ENCODE measurements at places on chromosomes 2 and 18. TPM values are rescaled to one million over a fixed set of nuclear protein-coding genes. Genes with fewer than 3 reads are reported as not detected.

- no peaks in the 10 kb centered on the region for H3K27me3 ChIP-seq
- no peaks in the 10 kb centered on the region for H3K36me3 ChIP-seq
- H3K27ac ChIP-seq = peak overlapping the region; percentile 79
- H3K4me3 ChIP-seq = peak overlapping the region; percentile 4
Measured at GRCh38 chr18:45777393-45777792, 48.1 kb upstream of the SIGLEC15 start.

DNA sequence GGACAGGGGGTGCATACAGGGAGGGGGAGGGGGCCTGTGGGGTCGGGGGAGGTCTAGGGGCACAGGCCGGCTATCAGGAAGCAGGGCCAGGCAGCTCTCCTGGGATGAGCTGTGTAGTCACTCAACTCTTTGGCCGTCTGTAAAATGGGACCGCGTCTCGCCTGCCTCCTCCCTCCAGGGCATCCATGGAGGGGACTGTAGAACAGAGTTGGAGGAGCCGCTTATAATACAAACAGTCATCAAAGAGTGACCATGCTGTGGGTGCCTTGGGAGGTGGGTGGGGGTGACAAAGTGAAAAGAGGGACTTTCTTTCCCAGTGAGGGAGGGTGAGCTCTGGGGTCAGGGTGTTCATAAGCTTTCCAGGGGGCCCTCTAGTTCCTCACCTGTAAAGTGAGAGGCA lies 169.6 kb upstream of the HAAO start:
- H3K36me3 ChIP-seq = no peaks in the 10 kb centered on the region
- DNase-seq = no peak
- no peak overlapping the region for H3K4me3 ChIP-seq

GRCh38 chr18:68431111-68431921 lies 283.6 kb downstream of the TMX3 start:
- no peaks in the 10 kb centered on the region for H3K27me3 ChIP-seq
- H3K36me3 ChIP-seq = no peaks in the 10 kb centered on the region
- H3K27ac ChIP-seq = peak overlapping the region; percentile 28

Gene SLC4A5
- total RNA-seq = 0.38 TPM

GRCh38 chr2:239814116-239814860 lies 210.9 kb downstream of the NDUFA10 start:
- H3K36me3 ChIP-seq = no peaks in the 10 kb centered on the region
- H3K4me3 ChIP-seq = no peak overlapping the region
- H3K27ac ChIP-seq = no peak overlapping the region
- DNase-seq = peak; percentile 21
- peaks cover 10% of the 10 kb centered on the region for H3K27me3 ChIP-seq

Gene ANKRD30B
- not detected for total RNA-seq

GRCh38 chr18:23757437-23757733 lies 68.1 kb downstream of the LAMA3 start:
- DNase-seq = no peak
- no peak overlapping the region for H3K4me3 ChIP-seq
- no peak overlapping the region for H3K27ac ChIP-seq
- H3K36me3 ChIP-seq = no peaks in the 10 kb centered on the region

DNA sequence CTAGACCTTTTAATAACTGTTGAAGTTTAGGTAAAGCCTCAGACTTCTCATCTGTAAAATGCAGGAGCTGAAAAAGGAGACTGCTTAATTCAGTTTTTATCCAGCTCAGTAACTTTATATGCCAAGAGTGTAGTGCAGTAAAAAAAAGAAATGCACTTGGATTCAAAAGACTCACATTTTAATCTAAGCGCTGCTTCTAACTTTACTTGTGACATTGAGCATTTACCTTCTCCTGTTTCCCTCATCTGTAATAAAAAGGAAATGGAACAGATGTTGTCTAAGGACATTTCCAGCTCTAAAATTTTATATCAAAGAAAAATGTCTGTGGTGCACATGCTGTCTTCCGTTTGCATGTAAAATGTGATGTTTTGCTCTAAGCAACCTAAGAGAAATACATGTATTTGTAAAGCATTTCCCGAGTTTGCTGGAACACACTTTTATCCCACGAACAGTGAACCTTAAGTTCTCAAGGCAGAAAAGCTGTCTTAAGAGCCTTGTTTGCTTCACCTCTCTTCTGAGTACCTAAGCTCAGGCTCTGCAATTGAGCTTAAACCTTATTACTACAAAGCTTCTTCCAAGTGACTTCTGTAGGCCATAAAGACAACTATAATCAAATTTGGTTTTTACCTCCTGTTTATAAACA lies 24.2 kb upstream of the TANK start:
- H3K36me3 ChIP-seq = no peaks in the 10 kb centered on the region
- H3K4me3 ChIP-seq = no peak overlapping the region
- H3K27ac ChIP-seq = no peak overlapping the region
- H3K27me3 ChIP-seq = no peaks in the 10 kb centered on the region

GRCh38 chr18:35231052-35231451 lies 9.8 kb upstream of the ZNF397 start:
- peak overlapping the region; percentile 66 for H3K4me3 ChIP-seq
- no peaks in the 10 kb centered on the region for H3K4me1 ChIP-seq
- H3K27ac ChIP-seq = no peak overlapping the region
- no peaks in the 10 kb centered on the region for H3K27me3 ChIP-seq

DNA sequence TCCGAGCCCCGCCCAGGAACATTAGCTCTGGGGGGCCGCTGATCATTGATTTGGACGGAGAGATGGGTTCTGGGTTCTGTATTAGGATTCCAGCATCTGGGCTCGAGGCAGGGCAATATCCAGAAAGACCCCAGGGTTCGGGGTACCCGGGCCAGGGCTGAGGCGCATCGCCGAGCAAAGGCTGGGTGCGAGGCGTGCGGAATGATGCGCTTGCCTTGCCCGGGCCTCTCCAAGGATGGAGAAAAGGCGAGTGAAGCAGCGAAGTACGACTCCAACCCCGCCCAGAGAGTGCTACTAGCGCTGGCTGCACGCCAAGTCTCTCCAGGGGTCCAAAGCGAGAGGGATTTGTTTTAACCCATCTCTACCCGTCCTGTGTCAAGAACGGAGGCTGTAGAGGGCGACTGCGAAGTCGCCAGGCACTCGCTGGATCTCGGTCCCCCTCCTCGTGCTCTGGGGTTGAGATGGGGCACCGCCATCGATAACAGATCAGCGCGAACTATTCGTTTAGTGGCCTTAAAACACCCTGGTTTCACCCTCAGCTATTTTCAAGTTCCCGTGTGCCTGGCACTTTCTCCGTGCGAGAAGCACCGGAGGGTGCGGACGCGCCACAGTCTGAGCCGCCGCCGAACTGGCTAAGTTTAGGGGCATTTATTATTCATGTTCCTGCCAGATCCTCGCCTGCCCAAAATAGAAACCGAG lies 1.9 kb downstream of the ADCYAP1 start:
- no peaks in the 10 kb centered on the region for H3K4me1 ChIP-seq
- peaks cover 75% of the 10 kb centered on the region for H3K27me3 ChIP-seq
- no peaks in the 10 kb centered on the region for H3K36me3 ChIP-seq
- no peak overlapping the region for H3K4me3 ChIP-seq

DNA sequence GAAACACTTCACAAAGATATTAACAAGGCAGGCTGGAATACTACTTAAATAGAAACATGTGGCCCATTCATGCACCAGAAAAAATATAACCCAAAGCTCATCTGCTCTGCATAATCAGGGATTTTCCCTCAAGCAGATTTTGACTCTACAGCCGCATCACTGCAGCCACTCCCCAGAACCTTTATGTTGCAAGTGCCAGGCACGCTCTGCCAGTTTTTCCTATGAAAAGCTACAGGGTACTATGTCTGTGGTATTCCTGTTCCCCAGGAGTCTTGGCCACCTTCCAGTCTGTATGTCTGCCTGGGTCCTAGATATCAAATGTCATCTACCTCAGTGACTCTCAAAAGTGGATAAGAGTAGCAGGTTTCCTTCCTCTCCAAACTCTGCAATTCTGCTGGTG lies 3.8 kb downstream of the COA5 start:
- H3K4me3 ChIP-seq = no peak overlapping the region
- peaks cover 12% of the 10 kb centered on the region for H3K4me1 ChIP-seq
- no peak for DNase-seq
- no peaks in the 10 kb centered on the region for H3K27me3 ChIP-seq
- peaks cover 32% of the 10 kb centered on the region for H3K36me3 ChIP-seq
- no peak overlapping the region for H3K27ac ChIP-seq

Gene GPR75
- 2.1 TPM for total RNA-seq

DNA sequence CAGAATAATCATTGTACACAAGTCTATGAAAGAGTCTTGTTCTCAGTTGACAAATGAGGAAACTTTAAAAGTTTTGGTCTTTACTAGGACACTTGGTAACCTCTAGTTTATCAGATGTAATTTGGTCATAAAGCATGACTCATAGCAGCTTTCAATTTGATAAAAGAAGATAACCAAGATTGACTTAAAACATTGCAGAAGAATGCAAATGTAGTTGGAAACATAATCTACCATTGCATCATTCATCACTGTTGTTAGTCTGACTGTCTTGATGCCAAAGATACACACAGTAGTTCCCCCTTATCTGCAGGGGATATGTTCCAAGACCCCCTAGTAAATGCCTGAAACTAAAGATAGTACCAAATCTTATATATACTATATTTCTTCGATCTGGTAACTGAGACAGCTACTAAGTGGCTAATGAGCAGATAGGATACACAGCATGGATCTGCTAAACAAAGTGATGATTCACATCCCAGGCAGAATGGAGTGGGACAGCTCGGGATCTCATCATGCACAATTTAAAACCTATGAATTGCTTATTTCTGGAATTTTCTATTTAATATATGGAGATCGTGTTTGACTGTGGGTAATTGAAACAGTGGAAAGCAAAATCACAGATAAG lies 131.4 kb upstream of the CCDC68 start:
- H3K36me3 ChIP-seq = no peaks in the 10 kb centered on the region
- no peak overlapping the region for H3K27ac ChIP-seq
- no peaks in the 10 kb centered on the region for H3K27me3 ChIP-seq
- H3K4me1 ChIP-seq = no peaks in the 10 kb centered on the region
- no peak overlapping the region for H3K4me3 ChIP-seq

DNA sequence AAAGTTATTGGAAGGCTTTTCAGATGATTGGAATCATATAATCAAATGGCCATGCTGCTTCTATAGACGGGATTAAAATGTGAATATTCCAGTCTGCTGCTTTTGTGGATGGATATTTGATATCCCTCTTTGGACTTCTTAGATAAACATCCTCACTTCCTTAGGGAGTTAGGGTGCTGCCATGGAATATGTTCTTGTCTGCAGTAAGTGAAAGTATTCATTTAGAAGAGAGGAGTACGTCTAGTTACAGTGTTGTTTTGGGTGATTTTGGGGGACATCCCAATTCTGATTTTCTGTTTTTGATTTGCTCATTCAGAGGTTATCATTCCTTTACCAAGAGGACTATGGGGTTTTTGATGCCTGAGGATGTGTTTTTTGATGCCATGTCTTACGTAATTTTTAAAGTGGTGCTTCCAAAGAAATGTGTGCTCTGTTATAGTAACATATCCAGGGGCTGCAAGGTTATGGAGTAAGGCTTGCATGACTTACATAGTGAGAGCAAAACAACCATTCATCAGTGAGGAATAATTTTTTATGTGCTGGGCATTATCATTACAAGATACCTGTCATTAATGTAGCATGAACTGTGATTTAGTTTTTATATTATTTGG lies 33.6 kb downstream of the ASXL3 start:
- DNase-seq = no peak
- H3K27ac ChIP-seq = no peak overlapping the region
- no peaks in the 10 kb centered on the region for H3K4me1 ChIP-seq
- H3K36me3 ChIP-seq = no peaks in the 10 kb centered on the region
- no peaks in the 10 kb centered on the region for H3K27me3 ChIP-seq

DNA sequence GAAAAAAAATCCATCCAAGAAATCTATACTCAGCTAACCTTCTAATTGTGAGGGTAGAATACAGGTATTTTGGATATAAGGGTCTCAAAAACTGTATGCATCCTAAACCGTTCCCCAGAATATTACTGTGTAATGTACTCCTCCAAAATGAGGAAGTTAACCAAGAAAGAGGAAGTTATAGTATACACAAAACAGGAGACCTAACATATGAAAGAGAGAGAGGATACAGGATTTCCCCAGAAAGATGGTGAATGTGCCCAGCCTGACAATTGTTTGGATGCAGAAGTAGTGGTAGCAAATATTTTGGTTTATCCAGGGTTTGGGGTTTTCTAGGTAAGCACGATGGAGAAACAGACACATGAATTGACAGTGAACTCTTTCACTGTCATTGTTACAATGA lies 50.6 kb downstream of the GALNT3 start:
- H3K27ac ChIP-seq = no peak overlapping the region
- no peak for DNase-seq
- no peaks in the 10 kb centered on the region for H3K27me3 ChIP-seq
- H3K36me3 ChIP-seq = no peaks in the 10 kb centered on the region
- H3K4me1 ChIP-seq = no peaks in the 10 kb centered on the region

- H3K4me3 ChIP-seq = no peak overlapping the region
- H3K27ac ChIP-seq = no peak overlapping the region
- H3K27me3 ChIP-seq = no peaks in the 10 kb centered on the region
- no peaks in the 10 kb centered on the region for H3K36me3 ChIP-seq
- no peaks in the 10 kb centered on the region for H3K4me1 ChIP-seq
- peak; percentile 51 for DNase-seq
Measured at GRCh38 chr18:41324934-41325333, 630.1 kb upstream of the PIK3C3 start.

GRCh38 chr18:49861659-49862058 lies 48.3 kb upstream of the ACAA2 start:
- peaks cover 4% of the 10 kb centered on the region for H3K4me1 ChIP-seq
- H3K36me3 ChIP-seq = no peaks in the 10 kb centered on the region
- H3K4me3 ChIP-seq = no peak overlapping the region
- DNase-seq = peak; percentile 24
- H3K27ac ChIP-seq = no peak overlapping the region

- H3K36me3 ChIP-seq = no peaks in the 10 kb centered on the region
- H3K27ac ChIP-seq = no peak overlapping the region
- peaks cover 4% of the 10 kb centered on the region for H3K4me1 ChIP-seq
- no peak for DNase-seq
- H3K4me3 ChIP-seq = no peak overlapping the region
- no peaks in the 10 kb centered on the region for H3K27me3 ChIP-seq
Measured at GRCh38 chr2:119683074-119683712, 4.2 kb downstream of the TMEM177 start.

DNA sequence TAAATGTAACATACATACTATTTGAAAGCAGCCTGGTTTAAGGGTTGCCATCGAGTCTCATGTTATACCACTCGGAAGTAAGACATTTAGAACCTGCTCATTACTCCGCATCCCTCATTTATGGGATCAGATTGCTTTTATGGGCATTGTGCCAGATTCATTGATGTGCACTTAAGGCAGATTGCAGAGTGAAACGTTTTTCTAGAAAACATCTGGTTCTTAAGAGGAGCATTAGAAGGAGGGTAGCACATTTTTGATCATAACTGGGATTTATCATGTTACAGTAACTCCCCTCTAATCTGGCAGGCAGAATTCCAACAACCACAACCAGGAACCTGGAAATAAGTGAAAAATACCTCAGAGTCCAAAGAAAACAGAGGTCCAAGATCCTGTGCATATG lies 74.2 kb upstream of the GALNT3 start:
- H3K4me3 ChIP-seq = no peak overlapping the region
- H3K27ac ChIP-seq = no peak overlapping the region
- peak; percentile 5 for DNase-seq
- H3K27me3 ChIP-seq = no peaks in the 10 kb centered on the region
- H3K4me1 ChIP-seq = no peaks in the 10 kb centered on the region
- no peaks in the 10 kb centered on the region for H3K36me3 ChIP-seq
